ENCODE measurements at places on chromosomes 12 and 14. TPM values are rescaled to one million over a fixed set of nuclear protein-coding genes. Genes with fewer than 3 reads are reported as not detected.

Gene DACT1
- total RNA-seq: 10.1 TPM

Gene LRRC43
- total RNA-seq: not detected

Gene TSPAN19
- not detected for total RNA-seq

Gene P2RX2
- total RNA-seq: not detected

Gene SFSWAP
- total RNA-seq: 12.3 TPM

Gene SERPINA5
- 1.7 TPM for total RNA-seq

Gene NRXN3
- total RNA-seq: 0.39 TPM

Gene PLCZ1
- total RNA-seq: not detected

All from H4 (cell line).